Activated CD4-positive, alpha-beta T cell treated with anti-CD3 and anti-CD28 coated beads for 4 hours (primary cell): ENCODE measurements at places on chromosomes 1 and 21.

- DNase-seq, result no peak
Observed at GRCh38 chr1:96416701-96417444, 304.7 kb upstream of the PTBP2 start.

GRCh38 chr1:232046451-232047306 is 420.1 kb downstream of the DISC1 start:
- DNase-seq, result no peak

DNA sequence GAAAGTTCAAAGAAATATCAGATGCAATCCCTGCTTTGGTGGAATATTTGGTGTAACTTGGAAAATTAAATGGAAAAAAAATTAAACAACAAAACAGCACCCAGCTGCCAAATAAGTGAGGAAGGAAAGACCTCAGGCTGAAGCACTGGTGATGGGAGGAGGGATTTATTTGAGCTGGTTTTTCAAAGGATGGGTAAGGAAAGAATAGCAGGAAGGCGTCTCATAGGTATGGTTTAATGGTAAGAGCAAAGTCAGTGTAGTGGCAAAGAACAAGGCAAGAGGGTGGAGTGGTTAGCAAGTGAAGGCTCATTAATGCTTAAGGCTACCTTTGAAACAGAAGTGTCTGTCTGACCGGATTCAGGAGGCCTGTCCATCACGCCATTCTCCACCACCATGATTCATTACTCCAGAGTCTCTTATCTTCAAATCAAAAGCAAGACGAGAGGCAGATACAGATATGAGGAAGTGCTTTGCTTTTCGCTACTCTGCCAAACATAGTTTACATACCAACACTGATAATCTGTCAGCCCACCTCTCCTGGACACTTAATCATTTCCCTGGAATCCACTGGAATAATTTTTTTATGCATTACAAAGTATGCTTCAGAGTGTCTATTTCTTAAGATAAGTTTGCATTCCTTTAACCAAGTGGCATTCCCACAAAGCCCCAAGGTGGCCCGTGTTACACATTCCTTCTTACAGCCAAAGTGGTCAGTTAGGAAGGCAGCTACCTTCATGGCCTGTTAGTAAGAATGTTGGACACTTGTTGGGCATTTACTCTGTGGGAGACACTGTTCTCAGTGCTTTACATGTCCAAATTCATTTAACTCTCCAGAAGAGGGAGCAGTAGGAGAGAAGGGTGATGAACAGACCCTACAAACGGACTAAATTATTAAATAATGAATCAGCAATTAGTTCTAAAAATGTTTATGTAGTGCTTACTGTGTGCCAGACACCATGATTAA is 146.6 kb downstream of the ROR1 start:
- no peak for DNase-seq

- no peak for DNase-seq
Observed at GRCh38 chr1:232316864-232317263, 313.1 kb downstream of the SIPA1L2 start.

- DNase-seq, result no peak
Observed at GRCh38 chr1:174744886-174745285, 254.9 kb upstream of the CACYBP start.

- DNase-seq, result no peak
Observed at GRCh38 chr21:32278103-32278502, 746 bp downstream of the MIS18A start.

DNA sequence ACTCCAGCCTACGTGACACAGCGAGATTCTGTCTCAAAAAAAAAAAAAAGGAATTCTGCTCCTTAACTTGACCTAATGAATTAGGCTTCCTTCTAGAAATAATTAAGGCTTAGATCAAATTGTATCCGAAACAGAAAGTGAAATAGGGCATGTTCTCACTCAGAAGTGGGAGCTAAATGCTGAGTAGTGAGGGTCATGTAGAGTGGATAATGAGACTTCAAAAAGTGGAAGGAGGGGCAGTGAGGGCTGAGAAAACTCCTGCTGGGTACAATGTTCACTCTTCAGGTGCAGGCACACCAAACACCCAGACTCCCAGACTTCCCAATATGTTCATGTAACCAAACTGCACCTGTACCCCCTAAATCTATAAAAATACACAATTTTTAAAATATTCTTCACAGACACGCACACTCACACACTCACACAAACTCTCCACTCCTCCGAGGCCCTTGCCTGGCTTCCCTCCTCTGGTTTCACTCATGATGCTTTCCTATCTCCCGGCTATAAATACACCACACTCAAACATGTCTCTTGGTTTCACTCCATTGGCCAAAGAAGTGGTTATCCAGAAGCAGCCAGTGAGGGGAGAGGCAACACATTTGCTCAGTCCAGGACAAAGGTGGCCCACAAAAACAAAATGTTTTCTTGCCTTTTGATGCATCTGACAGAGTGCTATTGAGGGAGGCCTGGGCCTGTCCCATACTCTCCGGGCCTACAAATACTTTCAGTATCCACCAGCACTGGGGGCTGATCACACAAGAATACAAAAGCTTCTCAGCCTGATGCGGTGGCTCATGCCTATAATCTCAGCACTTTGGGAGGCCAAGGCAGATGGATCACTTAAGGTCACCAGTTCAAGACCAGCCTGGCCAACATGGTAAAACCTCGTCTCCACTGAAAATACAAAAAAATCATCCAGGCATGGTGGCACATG is 249.2 kb downstream of the TOMM20 start:
- no peak for DNase-seq

GRCh38 chr21:14259747-14260146 is 43.8 kb downstream of the RBM11 start:
- no peak for DNase-seq

GRCh38 chr1:209364716-209365115 is 218.8 kb upstream of the CAMK1G start:
- DNase-seq, result no peak

DNA sequence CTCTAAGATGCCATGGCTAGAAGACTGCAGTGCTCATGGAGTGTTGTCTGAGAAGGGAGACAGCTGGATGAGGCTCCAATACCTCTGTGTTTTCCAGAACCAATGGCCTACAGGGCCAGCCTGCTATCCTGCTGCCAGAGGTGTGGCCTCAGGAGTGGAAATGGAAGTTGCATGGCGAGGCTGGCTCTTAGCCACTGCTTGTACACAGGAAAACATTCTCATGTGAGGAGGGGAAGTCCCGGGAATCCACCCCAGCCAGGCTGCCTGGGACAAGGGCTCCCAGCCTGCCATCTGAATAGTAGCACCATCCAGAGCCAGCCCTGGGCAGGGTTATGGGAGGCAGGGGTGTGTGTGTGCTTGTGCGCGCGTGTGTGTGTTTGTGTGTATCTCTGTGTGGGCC is 56.5 kb downstream of the SDC3 start:
- no peak for DNase-seq

- no peak for DNase-seq
Observed at GRCh38 chr1:218616681-218617080, 271.5 kb downstream of the TGFB2 start.

DNA sequence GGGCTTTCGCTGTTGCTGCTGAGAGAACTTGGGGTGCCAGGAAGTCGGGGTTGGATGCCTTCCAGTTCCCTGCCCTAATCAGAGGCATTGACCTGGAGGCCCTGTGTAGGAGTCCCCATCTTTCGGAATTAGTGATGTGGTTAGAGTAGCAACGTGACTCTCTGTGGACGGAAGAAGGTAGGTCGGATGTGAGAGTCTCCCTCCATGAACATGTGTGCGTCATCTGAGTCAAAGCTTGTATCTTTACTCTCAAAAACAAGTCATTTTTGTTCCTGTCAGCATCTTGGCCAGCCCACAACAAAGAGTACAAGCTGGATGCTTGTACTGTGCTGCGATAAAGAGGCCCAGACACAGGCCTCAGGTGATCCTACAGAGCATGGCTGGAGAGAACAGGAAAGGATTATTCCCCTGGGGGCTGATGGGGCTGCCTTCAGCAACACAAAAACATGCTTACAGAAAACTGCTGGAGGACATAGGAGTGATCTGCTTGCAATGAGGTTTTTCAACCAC is 31.0 kb upstream of the IL10 start:
- DNase-seq, result peak; percentile 75

- DNase-seq, result no peak
Observed at GRCh38 chr1:57471995-57472394, 48.1 kb upstream of the DAB1 start.

DNA sequence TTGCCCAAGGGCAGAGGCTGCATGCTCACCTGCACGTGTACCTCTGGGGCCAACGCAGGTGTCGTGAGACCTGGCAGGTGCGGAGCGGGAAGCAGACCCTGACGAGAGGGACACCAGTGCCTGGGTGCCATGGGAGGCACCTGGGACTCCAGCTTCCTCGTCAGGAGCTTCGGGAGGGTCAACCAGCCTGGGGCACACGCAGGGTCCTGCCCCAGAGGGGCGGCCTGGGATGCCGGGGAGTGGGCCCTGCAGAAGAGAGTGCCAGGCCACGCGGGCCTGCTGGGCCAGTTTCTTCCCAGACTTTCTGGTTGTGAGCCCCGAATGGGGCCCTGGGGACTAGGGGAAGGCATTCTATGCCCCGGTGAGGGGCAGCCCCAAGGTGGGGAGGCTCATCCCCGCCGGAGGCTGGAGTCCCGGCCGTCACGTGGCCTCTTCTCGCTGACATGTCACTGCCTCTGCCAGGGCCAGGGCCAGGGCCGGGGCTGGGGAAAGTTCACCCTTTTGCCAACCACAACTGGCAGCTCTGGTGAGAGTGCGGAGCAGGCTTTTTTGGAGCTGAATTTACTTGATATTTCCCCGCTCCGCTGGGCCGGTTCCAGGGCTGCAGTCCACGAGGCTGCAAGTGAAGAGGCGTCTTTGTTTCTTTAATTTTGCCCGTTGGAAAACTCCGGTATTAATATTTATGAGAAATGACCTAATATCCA is 38.5 kb upstream of the ACTRT2 start:
- DNase-seq, result no peak

DNA sequence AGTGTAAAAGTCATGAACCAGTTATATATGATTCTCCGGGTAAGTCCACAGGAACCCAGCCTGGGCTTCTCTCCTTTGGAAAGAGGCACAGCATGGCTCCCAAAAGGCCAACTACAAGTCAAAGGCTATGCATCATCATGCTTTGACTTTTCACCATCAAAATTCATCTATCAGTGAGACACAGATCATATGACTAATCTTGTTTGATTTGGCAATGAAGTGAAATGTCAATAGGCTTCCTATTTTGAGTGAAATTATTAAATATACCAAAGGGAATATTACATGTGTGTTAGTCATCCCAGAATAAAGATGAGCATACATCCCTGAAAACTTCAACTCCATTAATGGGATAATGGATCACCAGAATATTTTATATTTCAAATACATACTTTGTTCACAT is 83.5 kb upstream of the ADGRL2 start:
- no peak for DNase-seq
